ENCODE measurements at places on chromosomes 2 and 18.

DNA sequence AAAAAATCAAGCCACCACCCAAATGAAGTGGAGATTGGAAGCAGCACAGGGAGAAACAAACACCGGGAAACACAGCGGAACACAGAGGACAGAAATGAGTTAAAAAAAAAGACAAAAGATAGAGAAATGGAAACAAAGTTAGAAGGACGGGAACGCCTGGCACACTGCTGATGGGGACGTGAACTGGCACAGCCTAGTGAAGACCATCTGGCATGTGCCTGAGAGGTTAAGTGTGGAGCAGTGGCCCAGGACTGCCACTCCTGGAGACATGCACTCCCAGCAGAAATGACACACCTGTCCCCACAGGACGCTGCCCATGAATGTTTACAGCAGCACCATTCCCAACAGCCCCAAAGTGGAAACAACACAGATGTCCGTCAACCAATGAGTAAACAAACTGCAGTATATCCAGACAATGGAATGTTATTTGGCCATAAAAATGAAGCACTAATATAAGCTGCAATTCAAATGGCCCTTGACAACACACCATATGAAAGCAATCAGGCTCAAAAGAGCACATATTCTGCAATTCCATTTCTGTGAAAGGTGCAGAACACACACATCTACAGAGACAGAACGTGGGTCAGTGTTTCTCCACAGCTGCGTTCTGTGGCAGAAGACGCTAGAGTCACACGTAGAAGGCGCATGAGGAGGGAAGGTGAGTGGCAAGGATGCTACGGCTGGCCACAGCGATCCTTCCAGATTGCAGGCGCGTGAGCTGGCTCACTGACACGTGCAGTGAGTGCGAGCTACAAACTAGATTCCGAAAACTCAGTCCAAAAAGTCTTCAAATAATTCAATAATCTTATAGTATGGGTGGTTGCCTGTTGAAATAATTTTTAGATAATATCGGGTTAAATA is 24.6 kb downstream of the THAP4 start:
- no peak for DNase-seq

DNA sequence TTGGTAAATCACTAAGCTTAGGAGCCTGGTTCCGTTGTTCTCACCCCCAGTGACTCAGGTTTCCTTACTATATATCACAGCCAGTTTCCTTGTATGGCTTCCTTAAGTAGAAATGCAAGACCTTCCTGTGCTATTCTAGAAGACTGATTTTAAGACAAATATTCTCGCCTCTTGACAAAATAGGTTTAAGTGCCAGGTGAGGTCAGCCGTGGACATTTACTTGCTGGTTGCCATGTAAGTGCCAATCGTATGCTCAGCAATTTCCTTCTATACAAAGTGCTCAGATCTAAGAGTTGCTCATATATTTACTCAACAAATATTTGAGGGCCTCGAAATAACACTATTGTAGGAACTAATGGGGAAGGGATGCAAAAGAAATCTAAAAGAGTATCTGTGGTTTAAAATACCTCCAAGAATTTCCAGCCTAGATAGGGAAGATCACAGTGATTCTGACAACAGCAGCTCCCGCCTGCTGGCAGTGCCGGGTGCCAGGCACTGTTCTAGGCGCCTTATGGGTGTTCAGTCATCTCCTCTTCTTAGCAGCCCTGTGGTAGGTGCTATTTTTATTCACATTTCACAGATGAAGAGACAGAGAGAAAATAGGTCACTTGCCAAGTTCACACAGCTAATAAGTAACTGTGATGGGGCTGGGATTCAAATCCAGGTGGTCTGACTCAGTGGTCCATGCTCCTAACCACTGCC is 95.3 kb upstream of the B3GNT7 start:
- no peak for DNase-seq

GRCh38 chr2:25339791-25340180 is 1.9 kb downstream of the DNMT3A start:
- DNase-seq: no peak

GRCh38 chr2:177666408-177666807 is 273.8 kb downstream of the AGPS start:
- DNase-seq: no peak

DNA sequence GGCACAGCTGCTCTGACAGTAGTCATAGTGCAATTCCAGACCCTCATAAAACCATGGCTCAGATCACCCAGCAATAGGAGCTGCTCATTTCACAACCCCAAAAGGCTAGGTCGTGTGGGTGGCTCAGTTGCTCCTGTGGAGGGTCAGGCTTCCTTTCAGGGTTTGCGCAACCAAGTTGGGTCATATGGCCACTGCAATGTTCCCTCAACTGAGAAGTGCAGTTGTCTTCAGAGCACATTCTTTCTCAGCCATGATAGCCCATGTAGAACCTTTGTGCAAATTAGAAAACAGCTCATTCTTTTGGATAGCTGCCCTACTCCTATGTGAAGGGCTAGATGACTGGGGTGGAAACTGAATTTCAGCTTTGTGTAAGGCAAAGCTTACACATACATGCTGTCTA is 3.2 kb downstream of the SERPINB13 start:
- no peak for DNase-seq

GRCh38 chr2:41409328-41409727 is 638.5 kb upstream of the PKDCC start:
- no peak for DNase-seq

DNA sequence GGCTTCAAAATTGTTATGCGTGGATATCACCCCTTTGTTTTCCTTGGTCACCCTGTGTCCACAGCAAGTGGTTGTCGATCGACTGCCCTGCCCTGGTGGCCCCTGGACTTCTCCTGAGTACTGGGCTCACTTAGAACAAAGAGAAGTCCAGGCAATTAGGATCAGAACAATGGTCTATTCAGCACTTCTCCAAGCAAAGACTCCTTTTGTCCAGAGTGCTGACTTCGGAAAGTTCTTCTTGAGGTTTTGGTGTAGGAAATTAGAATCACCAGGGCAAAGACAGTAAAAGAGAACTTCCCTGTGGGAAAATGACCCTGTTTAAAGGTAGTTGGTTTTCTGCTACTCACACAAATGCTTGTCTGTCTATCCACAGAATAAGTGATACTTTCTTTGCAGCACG is 173.9 kb downstream of the FHOD3 start:
- no peak for DNase-seq

DNA sequence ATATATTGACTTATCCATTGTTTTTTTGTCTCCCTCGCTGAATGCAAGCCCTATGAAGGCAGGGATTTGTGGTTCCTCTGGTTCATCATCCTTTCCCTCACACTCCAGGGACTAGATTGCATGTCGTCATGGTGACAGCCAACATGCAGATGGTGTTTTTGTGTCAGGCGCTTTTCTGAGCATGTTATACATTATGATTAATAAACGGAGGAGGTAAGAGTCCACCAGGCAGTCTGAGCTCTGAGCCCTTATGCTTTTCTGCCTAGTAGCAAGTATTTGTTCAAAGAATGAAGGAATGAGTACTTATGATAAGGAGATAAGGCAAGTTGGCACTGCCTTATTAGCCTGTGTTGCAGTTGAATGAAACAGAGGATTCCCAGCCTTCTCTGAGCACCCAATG is 181.6 kb downstream of the MGAT5 start:
- no peak for DNase-seq

DNA sequence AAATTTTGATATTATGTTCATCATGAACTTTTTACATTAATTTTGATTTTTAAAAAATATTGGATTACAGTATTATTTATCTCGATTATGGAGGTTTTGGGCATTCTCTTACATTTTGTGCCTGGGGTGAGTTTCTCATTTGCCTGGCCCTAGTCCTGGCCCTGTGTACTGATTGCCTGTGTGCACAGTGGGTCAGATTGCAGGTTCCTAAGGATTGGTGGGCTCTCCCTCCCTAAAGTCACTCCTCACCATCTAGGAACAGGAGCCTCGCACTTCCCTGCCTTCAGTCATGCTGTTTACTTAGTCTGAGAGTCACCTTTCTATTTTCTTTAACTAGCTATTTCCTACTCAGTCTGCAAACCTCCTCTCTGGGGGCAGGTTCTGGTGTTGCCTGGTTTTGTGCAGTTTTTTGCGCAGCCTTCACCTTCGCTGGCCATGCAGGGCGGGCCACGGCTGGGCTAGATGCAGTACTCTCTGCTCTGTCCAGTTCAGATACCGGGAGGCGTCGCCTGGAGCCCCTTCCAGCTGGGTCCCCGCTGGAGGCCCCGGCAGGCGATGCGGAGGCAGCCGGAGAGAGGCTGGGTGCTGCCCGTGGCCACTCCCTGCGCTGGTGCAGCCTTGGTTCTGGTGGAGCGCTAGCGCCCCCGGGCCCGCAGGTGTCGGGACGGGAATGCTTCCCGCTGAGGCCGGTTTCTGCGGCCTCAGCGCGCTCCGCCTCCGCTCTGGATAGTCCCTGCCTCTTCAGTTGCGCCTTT is 23.3 kb upstream of the MC5R start:
- DNase-seq: no peak

DNA sequence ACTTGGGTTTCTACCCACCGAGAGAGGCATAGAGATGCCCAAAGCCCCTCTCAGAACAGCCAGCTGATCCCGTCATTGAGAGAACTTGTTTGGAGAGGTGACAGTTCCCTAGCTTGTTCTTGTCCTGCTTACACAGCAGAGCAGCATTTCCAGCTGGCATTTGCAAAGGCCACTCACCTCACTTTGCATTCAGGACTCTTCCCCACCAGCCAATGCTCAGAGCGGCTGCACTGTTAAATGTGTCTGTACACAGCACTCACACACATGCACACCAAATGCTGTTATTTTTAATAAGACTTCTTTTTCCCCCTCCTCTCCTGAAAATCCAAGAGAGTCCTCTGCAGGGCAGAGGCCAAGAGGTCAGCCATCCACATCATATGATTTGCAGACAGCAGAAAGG is 104.6 kb upstream of the SLC14A2 start:
- no peak for DNase-seq

- DNase-seq: no peak
Observed at GRCh38 chr18:54030434-54030833, 194.0 kb downstream of the MBD2 start.

GRCh38 chr18:62140259-62140658 is 46.6 kb downstream of the PIGN start:
- DNase-seq: no peak

DNA sequence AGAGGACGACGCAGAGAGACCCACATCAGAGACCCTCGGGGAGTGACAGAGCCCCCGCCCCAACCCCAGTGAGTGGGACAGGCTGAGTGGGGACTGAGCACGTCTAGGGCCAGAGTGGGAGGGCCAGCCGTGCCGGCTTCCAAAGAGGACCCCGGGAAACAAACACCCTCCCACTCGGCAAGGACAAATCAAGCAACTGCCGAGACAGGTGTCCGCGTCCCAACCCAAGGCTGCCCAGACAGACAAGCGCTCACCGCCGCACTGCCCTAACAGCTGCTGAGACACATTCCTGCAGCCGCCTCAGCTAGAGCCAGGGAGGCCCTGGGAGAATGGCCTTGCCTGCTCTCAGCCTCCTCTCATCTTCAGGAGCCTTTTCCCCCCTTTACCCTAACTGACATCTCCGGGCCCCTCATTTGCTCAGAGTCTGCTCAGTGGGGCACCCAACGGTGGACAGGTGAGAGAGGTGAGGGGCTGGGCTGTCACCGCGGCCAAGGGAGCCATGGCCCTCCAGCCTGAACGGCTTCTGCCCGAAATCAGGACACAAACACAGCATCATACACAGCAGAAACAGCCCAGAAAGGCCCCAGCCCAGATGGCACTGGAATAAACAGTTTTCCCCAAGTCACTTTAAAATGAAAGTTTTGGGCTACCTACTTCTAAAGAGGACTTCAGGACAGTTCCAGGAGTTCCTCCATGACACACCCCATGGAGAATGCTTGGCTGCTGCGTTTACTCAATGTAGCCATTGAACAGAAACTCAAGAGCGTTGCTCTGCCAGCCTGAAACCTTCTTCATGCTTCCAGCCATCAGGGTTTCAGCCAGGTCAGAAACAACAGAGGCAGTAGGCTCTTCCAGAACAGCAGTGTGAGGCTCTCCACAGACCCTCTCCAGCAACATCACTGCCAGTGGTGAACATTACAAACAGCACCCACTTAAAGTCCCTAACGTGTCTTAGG is 23.6 kb downstream of the SLC66A2 start:
- no peak for DNase-seq

- DNase-seq: no peak
Observed at GRCh38 chr18:49055754-49056172, 105.0 kb upstream of the SMAD7 start.

DNA sequence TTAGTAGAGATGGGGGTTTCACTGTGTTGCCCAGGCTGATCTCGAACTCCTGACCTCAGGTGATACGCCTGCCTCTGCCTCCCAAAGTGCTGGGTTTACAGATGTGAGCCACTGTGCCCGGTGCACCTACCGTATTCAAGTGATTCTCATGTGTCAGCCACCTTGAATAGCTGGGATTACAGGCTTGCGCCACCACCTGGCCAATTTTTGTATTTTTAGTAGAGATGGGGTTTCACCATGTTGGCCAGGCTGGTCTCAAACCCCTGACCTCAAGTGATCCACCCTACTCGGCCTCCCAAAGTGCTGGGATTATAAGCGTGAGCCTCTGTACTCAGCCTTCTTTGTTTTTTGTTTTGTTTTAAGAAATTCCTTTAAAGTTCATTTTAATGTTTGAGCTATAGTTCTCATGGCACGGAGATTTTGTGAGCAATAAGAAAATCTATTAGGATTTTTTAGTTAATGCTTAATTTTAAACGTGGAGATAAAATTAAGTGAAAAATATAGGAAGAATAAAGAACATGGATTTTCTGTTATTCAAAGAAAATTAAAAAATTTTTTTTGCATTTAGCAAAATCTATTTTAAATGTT is 242.6 kb downstream of the PHLPP1 start:
- no peak for DNase-seq

- no peak for DNase-seq
Observed at GRCh38 chr2:69680001-69680675, 36.6 kb upstream of the AAK1 start.

- DNase-seq: no peak
Observed at GRCh38 chr2:23346029-23346428, 39.0 kb upstream of the KLHL29 start.

DNA sequence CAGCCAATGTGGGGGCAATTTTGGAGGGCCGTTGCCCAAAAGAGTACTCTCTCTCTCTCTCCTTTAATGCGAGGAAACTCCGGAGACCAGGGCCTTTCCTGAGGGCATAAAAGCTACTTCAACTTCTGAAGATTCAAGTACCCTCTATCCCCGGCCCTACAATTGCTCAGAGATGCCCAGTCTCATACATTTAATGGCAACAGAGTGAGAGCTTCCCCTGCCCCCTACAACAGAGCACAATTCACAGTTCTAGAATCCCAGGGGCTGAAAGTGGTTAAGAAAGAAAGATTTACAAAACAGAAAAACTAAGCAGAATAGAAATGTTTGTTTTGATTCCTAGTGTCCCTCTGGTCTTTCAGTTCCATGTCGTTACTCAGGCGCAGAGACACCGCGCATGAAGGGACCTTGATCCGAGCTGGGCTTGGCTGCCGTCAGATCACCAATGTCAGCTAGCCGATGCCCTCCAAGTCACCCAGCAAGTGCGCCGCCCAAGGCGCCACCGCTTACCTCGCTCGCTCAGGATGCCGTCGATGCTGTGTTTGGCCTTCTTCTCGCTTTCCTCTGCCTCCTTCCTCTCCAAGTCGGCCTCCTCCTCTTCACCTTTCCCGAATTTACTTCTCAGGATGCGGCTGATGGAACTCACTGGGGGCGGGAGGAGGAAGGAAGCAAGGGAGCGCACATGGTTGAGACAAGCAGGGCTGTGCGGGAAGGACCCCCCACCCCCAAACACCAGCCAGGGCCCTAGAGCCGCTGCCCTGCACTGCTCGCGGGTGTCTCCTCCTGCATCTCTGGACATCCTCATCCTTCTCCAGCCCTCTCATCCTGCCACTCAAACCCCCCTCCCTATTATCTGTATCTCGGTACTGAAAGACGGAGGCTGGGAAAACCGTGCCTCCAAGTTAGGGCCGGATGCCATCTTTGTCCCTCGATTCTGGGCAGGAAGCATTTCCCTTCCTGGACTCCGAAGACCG is 4.9 kb downstream of the PAX3 start:
- DNase-seq: no peak
